Heart right ventricle (tissue), 16 donors: ENCODE measurements at places on chromosomes 16 and 17. TPM values are rescaled to one million over a fixed set of nuclear protein-coding genes. Genes with fewer than 3 reads are reported as not detected.

The FOXL1 gene
- 0.95 TPM for polyA plus RNA-seq

- no peak for DNase-seq
Observed at GRCh38 chr17:82324566-82325285, 7.3 kb upstream of the CD7 start.

- no peak for DNase-seq
Observed at GRCh38 chr16:4392382-4393239, 21.0 kb downstream of the VASN start.

DNA sequence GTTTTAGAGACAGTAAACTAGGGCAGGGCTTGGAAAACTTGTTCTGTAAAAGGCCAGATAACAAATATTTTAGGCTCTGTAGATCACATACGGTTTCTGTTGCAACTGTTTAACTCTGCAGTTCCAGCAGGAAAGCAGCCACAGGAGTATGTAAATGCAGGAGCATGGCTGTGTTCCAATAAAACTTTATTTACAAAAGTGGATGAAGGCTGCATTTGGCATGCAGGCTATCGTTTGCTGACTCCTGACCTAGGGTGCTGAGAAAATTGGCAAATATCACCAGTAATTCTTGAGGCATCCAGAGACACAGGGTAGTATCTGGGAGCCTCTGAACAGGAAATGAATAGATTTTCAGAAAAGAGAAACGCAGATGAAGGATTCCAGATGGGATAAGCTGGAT is 274.0 kb downstream of the MAF start:
- DNase-seq, result no peak

- no peak for DNase-seq
Observed at GRCh38 chr17:48612456-48612853, 1.6 kb upstream of the HOXB7 start.

- no peak for DNase-seq
Observed at GRCh38 chr16:88073201-88073721, 122.0 kb downstream of the BANP start.

The HOXB5 gene
- 0.06 TPM for polyA plus RNA-seq

DNA sequence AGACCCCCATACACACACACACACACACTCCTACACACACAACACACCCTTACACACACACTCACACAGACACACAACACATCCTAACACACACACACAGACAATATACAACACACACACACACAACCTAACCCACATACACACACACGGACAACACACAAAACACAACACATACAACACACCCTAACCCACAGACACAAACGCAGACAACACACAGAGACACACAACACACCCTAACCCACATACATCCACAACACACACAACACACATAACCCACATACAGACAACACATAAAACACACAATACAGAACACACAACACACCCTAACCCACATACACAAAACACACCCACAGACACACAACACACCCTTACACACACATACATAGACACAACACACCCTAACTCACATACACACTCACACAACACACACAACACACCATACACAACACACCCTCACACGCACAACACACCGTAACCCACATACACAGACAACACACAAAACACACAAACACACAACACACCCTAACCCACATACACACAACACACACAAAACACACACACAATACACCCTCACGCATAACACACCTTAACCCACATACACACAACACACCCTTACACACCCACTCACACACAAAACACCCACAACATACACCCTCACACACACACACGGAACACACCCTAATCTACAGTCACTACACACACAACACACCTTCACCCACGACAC is 4.4 kb downstream of the ASGR1 start:
- no peak for DNase-seq

DNA sequence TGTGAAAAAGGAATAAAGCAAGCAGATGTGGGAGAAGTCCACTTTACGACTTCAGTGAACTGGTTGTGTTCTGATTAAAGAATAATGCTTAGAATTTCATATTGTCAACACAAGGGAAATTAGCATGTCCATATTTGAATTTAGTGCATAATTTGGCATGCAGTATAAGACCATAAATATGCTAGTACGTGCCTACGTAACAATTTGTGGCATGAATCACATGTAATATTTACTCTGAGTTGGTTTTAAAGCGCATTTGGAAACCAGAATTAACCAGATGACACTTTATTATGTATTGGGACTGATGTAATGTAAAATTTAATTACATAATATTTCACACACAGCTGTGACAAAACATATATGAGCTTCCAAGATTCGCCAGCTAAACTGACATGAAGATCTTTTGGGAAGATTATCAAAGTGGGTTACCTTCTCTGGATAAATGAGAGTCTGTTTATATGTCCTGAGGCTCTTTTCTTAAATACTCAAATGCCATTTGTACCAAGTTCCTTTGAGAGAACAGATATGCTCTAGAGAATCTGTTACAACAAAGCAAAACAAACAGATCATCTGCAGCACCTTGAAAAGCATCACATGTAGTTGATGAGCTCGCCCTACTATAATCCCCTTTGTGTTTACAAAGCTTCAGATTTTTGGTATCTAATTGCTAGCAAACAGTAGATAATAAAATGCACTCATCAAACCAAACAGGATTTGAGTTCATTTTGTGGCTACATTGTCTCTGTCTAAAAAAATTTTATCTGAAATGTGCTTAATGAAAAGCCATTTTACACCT is 1468.6 kb downstream of the CDH11 start:
- no peak for DNase-seq

GRCh38 chr16:79182616-79183015 is 417.9 kb downstream of the MAF start:
- DNase-seq, result no peak

GRCh38 chr17:49862781-49863331 is 15.0 kb upstream of the TAC4 start:
- no peak for DNase-seq

GRCh38 chr16:81686391-81687130 is 92.5 kb upstream of the PLCG2 start:
- no peak for DNase-seq

GRCh38 chr17:10046786-10047785 is 142.0 kb upstream of the RCVRN start:
- no peak for DNase-seq

The ITGAD gene
- polyA plus RNA-seq, result 0.01 TPM

The SLC5A10 gene
- 0.06 TPM for polyA plus RNA-seq

The CDRT15L2 gene
- polyA plus RNA-seq, result not detected

The FAM117A gene
- 6.1 TPM for polyA plus RNA-seq

GRCh38 chr16:660459-661183 is 7.3 kb upstream of the RHOT2 start:
- peak; percentile 89 for DNase-seq

DNA sequence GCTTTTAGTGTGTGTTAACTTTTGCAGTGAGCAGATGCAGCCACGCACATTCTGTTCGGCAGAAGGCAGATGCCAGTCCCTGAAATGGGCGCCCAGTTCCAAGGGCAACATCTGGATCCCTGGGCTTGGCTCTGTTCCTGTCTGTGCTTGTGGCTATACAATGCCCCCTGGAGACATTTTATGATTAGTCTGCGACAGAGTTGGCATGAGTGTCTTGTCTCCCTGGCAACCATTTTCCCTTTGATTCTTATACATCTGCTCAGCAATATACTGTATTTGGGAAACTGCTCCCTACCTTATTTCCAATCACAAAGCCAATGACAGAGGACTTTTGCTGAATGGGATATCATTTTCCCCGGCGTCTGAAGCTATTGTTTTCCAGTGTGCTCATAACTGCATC is 1629.5 kb upstream of the GOT2 start:
- no peak for DNase-seq

DNA sequence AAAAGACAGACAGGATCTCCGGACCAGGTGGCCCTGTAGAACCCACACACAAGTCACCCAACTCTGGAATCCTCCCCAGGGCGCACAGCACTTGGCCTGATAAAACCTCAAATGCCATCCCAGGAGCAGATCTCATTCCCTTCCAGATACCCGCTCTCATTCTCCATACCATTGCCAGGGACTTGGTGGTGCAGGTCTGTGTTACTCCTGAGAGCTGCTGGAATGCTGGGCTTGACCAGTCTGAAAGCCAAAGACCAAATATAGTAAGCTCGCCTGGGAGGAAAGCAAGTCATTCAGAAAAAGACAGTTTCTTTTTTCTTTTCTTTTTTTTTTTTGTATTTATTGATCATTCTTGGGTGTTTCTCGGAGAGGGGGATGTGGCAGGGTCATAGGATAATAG is 10.7 kb downstream of the MKS1 start:
- DNase-seq, result no peak

GRCh38 chr16:8910811-8911210 is 28.7 kb downstream of the LITAFD start:
- no peak for DNase-seq

DNA sequence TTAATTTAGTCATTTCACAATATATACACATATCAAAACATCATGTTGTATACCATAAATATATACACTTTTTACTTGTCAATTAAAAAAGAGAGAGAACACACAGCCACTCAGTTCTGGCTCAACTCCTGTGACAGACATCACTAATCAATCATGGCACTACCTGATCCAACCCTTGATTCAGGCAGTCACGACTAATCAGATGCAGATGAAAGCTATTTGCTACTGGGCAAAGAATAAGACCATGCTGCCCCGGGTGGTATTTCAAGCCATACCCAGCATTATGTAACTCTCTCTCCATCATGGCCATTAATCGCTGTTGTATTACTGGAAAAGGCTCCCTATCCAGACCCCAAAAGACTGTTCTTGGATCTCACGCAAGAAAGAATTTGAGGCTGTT is 345.7 kb downstream of the HAPSTR1 start:
- DNase-seq, result no peak

GRCh38 chr17:76925441-76925891 is 57.3 kb downstream of the MGAT5B start:
- DNase-seq, result no peak

DNA sequence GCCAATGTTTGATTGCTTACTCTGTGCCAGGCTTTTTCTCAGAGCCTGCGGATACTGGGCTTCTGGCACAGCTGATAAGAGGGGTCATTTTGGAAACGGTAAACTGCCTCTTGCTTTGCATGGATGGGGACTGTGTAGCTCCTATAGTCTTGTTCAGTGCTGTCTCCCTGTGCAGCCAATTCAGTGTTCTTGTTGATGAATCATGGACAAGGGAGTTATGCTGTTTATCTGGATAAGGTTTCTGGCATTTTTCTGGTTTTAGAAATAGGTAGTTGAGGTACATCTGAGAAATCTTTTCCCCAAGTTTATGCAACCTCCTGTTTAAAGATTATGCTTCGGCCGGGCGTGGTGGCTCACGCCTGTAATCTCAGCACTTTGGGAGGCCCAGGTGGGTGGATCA is 16.7 kb upstream of the TANGO6 start:
- no peak for DNase-seq

GRCh38 chr16:63415014-63415413 is 1378.8 kb upstream of the CDH8 start:
- no peak for DNase-seq

DNA sequence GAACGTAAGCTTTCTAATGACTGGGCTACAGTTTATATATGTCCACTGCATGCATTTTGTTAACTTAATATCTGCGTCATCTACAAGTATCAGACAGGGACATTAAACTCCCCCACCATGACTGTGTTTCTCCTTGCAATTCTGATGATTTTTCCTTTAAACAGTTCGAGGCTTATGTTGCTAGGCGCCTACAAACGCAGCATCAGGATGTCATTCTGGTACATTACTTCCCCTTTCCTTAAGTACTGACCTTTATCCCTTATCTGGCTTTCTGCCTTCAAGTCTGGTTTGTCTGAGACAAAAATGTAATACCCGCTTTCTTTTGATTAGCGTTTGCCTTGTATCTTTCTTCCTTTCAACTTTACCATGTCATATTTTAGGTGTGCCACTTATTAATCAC is 362.4 kb downstream of the SLC39A11 start:
- no peak for DNase-seq

DNA sequence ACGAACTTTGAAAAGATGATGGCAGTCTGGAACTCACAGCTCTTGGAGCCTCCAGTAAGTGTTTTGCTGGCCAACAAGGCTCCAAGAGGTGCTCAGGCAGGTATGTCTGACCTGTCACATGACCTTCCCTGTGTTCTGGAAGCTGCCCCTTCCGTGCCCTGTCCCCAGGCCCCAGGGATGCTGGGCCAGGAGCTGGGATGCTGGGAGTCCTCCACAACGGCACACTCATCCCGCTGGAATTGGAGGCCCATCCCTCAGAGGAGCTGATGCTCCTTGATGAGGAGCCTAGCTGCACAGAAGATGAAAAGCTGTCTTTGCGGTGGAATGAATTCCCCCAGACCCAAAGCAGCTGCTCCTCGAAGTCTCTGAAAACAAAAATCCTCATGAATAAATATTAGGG is 47.8 kb downstream of the HOXB1 start:
- DNase-seq, result no peak

- DNase-seq, result no peak
Observed at GRCh38 chr16:57062329-57062728, 30.1 kb upstream of the CPNE2 start.

DNA sequence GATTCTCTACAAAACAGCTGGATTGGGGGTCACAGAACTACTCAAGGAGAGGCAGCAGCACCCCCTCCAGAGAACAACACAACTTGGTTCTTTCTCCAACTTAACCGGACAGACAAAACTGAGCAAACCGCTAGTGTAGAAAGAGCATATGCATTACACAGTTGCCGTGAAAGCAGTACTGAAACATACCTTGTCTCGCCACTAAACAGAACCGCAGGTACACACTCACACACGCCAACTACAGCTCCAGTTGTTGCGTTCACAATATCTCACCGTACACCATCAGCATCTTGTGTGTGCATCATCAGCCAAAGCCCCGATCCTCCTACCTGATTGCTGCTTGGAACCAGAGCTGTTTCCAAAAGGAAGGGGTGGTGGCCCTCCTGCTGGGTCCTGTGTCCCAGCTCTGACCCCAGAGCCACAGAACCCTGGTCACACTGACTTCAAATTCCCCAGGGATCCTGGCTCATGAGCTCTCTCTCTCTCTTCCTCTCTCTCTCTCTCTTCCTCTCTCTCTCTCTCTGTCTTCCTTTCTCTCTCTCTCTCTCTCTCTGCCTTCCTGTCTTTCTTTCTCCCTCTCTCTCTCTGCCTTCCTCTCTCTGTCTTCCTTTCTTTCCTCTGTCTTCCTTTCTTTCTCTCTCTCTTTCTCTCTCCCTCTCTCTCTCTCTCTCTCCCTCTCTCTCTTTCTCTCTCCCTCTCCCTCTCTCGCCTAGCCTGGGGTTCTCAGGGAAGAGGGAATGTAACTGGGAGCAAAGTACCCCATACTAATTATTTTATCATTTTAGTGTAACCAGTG is 8.4 kb downstream of the PIMREG start:
- no peak for DNase-seq
